ENCODE measurements at places on chromosomes 1 and 21.

- DNase-seq = no peak
Observed at GRCh38 chr1:233045588-233045987, 95.2 kb downstream of the NTPCR start.

GRCh38 chr1:207174913-207175312, 70.9 kb downstream of the C4BPA start:
- no peak for DNase-seq

DNA sequence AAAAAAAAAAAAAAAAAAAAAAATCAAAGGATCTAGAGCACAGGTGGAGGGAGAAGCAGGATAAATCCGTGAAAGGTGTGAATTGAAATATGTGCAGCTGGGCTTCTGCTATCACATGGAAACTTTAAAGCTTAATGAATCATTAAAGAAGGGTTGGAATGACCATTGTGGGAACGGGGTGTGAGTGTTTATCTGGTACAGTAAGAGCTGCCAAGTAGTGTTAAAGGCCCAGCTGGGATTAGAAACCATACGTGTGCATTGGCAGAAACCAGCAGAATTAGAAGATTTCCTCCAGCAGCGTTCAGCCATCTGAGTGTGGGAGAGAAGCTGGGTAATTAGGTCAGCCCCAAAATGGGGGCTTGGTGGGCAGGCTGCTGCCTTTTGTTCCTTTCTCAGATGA, 13.5 kb downstream of the FALEC start:
- DNase-seq = no peak

- DNase-seq = no peak
Observed at GRCh38 chr1:19448491-19449439, 36.6 kb downstream of the CAPZB start.

DNA sequence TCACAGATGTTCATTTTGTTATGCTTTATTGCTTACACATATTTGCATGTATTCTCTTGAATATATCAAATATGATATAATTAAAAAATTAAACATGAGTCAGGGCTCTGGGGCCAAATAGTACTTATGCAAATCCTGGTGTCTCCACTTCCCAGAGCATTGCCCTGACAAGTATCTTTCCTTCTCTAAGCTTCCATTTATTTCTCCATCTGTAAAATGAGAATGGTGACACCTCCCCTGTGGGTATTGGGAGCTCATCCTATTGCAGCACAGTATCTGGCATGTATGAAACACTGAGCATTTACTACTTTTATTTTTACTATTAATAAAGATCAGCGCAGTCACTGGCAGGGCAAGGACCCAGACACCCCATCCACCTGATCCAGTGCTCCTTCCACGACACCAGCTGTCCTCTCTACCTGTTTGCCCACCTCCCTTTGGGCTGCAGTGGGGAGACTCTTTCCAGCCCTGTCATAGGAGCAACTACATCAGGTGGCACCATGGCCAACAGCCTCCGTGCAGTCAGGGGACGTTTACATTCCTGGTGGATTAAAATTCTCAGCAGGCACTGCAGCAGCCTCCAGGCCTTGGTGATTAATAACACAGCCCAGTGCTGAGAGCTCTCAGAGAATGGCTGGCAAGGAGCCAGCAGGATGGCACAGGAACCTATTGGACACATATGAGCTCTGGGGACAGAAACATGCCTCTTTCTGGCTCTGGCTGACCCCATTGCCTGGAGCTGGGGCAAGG, 113.0 kb downstream of the DMRTB1 start:
- DNase-seq = no peak

GRCh38 chr21:35529171-35529863, 480.2 kb upstream of the RUNX1 start:
- no peak for DNase-seq

- no peak for DNase-seq
Observed at GRCh38 chr1:223045164-223045957, 97.7 kb downstream of the TLR5 start.

DNA sequence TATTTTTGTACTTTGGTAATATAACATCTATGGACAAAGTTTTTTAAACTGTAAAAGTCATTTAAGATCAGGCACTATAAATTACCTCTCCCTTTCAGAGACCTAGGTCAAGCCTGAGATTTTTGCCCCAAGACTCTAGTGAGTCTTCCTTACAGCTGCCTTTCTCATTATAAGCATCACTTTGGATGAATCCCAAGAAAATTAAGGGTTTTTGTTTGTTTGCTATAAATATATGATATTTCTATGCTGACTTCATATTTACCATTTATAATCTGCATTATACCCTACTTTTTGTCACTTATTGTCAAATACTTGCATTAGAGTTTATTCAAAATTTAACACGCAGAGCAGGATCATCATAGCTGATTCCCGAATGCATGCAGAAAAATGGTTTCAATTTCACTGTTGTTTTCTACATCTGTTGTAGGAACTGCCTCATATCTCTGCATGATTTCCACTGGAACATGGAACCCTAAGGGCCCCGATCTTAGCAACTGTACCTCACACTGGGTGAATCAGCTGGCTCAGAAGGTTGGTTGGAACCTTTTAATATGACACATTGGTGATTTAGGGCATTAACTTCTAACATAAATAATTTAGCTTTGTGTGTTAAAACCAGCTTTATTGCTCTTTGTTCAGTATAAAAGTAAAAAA, 150.0 kb downstream of the ADGRL2 start:
- DNase-seq = no peak

- no peak for DNase-seq
Observed at GRCh38 chr1:35085421-35085820, 6.2 kb downstream of the ZMYM1 start.

DNA sequence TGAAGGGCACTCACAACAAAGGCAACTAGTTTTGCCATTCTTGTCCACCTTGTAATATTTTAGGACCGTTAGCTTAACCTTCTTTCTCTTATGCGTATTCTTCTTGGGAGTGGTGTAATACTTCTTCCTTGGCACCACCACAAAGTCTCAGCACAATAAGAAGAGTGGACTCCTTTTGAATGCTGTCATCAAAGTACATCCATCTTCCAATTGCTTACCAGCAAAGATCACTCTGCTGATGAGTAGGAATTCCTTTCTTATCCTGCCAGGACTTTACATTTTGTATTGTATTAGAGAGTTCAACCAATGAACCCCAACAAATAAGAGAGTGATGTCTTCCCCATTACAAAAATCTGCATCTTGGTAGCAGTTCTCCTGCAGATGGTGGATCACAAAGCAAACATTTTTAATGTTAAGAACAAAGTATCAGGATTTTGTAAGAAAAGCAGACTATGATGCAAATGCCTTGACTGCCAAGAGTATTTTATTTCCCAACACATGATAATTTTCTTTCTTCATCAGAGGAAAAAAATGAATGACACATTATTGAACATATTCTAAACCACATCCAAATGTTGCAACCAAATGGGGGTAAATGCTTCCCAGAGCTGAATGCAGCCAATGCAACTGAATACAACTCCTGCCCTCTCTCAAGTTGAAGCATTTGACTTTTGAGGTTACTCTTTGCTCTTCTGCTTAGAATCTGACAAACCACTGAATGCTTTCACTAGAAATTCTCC, 5.1 kb upstream of the ARNT start:
- DNase-seq = no peak

DNA sequence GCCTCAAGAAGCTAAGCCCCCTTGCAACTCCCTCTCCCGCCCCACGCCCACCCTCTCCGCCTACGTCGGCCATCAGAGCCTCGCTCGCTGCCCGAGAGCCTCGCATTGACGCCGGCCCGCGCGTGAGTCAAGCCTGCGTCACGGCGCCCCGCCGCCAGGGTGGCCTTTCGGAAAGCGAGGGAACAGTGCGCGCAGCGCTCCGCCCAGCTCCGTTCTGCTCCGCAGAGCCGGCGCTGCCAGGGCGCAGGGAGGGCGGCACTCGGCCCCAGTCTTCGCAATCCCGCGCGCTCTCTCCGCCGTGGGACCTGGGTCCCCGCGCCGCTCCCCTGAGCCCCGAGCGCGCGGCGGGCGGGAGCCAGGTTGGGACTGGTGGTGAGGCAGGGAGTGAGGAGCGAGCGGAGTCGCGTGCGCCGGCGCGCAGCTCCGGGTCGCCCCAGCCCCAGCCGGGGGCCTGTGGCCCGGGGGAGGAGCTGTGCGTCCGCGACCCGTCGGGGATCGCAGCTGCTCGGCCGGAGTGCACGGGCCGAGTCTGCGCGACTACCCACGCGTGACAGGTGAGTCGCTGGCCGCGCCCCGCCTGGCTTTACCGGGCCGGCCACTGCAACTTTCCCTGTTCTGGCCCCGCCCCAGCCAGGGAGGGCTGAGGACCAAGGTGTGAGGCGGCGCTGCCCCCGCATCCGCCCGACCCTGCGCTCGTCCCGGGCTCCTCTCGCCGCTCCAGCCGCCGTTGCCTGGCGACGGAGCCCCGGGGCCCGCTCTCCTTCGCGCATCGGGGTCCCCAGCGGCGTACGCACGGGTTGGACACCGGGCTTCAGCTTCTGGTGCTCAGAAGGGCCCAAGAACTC, at the start of gene SLC6A17:
Gene SLC6A17 (plus strand): TSS at position 165 of the 845 bp plus-strand sequence. CDS start 16,436 bp downstream, outside the sequence.
- peak; percentile 61 for DNase-seq

GRCh38 chr1:240776237-240776636, 164.3 kb upstream of the GREM2 start:
- DNase-seq = no peak

- DNase-seq = no peak
Observed at GRCh38 chr1:18630511-18631495, at the start of gene PAX7. PAX7 (plus strand) TSS chr1:18630846; CDS start chr1:18631604, 758 bp downstream.

GRCh38 chr21:28174701-28175100, 818.0 kb downstream of the LTN1 start:
- DNase-seq = no peak

- no peak for DNase-seq
Observed at GRCh38 chr1:64019818-64020217, 183.6 kb upstream of the UBE2U start.

DNA sequence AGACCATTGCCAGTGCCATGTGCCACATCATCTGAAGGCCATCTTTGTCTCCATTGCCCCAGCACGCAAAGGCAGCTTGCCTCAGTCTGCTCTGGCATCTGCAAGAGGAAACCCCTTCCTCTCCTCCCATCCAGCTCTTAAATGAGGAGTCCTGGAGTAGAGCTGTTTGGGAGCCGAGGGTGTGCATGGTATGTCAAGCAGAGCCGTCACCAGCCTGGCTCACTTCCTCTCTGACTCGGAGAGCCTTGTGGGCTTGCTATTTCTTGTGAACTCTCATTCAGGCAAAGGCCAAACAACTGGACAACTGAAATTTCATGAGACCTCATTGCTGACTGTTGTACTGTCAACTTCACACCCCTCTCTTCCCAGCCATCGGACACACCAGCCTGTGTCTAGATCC, 143.9 kb downstream of the SIPA1L2 start:
- DNase-seq = no peak

GRCh38 chr1:19390166-19390850, 78.2 kb downstream of the SLC66A1 start:
- no peak for DNase-seq

- peak; percentile 39 for DNase-seq
Observed at GRCh38 chr1:168234846-168235547, 9.2 kb downstream of the SFT2D2 start.

- no peak for DNase-seq
Observed at GRCh38 chr1:16018749-16019643, 1.2 kb upstream of the HSPB7 start.

GRCh38 chr1:68015369-68015768, 35.1 kb downstream of the DIRAS3 start:
- no peak for DNase-seq

All from stimulated activated CD8-positive, alpha-beta memory T cell treated with anti-CD3 and anti-CD28 coated beads, Interleukin-15, amount 100 ng/mL, for 48 hours (primary cell).